ENCODE measurements at places on chromosomes 16 and 17.

- DNase-seq, result no peak
Measured at GRCh38 chr17:67400193-67400592, 23.1 kb downstream of the PITPNC1 start.

DNA sequence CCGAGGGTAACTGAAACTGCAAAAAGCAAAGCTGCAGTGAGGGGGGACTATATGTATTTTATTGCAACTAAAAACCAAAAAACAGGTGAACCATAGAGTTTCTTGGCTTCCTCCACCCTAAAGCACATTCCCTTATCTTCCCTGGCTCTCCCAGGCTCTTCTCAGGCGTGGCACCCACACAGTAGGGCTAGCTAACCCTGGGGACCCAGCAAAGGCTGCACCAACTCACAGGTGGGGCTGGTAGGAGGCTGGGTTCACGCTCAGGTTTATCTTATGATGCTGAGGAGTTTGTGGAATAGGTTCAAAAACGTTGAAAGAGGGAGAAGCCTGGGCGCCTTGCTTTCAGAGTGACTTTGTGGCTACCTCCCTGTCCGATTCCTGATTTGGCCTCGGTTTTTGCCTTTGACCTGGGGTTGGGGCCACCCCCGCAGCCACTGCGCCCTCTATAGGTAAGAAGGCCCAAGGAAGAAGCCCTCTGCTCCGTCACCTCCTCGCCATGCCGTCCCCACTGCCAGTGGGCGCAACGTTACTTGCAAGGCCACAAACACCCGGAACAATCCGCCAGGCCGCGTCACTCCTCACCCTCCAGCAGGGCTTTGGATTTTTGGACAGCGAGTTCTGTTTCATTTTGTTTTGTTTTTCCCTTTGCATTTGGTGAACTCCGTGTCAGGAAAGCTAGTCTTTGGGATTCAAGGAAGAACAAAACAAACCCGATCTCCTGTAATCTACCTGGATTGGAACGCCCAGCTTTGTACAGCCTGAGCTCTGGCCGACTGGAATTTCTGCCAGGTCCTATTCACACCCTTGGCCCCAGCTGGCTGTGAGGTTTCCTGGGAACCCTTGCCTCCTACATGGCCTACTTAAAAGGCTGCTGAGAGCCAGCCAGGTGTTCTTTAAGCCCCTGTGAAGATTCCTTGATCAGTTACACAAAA lies 60.8 kb downstream of the TBC1D16 start:
- DNase-seq, result peak; percentile 71

GRCh38 chr17:29711588-29712385 lies 89.1 kb upstream of the CORO6 start:
- no peak for DNase-seq

- DNase-seq, result no peak
Measured at GRCh38 chr16:80002261-80002660, 401.7 kb upstream of the MAF start.

GRCh38 chr17:75074532-75074931 lies 13.2 kb upstream of the SLC16A5 start:
- DNase-seq, result no peak

GRCh38 chr16:85830821-85831220 lies 31.3 kb downstream of the COX4I1 start:
- DNase-seq, result no peak

DNA sequence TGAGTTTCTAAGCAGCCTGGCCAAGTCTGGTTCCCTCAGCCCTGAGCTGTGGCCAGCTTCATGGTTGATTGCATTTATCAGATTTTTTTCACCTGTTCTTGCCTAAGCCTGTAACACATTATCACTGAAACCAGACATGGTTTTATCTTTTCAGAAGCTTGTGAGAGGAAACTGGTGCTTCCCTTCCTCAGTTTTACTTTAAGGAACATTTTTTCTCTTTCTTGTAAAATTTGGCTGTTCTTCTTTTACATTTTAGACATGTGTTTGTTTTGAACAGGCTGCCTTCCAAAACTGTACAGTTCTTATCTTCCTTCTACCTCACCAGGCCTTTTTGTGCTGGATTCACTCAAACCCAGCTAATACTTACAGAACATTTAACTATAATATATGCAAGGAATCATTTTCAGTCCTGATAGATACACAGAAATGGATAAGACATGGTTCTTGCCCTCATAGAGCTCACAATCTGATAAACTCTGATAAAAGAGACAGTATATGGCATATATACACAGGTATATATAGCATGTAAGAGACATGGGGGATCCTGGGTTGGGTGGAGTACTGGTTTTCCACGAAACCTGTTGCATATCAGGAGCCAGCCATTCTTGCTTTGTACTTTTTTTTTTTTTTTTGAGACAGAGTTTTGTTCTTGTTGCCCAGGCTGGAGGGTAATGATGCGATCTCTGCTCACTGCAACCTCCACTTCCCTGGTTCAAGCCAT lies 44.5 kb downstream of the ZNRF1 start:
- DNase-seq, result no peak

DNA sequence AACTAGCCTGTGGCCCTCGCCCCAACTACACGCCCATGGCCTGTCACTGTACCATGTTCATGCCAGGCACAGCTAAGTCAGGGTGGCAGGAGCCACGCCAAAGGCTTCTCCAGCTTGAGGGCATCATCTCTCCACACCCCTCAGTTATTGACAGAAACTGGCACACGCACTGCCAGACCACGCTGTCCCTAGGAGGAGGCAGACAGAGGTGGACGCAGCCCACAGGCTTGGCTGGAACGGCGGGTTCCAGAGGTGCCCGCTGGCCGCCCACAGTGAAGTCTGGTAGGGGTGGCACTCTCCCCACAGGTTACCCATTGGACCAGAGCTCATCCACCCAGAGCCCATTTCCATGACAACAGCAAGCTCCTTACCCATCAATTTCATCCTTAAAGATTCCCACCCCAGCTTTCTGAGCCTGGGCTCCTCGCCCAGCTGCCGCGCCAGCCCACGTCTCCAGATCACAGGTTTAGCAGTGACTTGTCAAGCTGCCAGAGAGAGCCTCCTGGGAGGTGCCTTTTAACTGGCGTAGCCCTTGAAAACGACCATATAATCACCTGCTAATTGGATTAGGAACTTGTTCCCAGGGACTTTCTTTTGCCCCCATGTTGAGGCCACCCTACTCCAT lies 27.9 kb downstream of the RPRML start:
- no peak for DNase-seq

DNA sequence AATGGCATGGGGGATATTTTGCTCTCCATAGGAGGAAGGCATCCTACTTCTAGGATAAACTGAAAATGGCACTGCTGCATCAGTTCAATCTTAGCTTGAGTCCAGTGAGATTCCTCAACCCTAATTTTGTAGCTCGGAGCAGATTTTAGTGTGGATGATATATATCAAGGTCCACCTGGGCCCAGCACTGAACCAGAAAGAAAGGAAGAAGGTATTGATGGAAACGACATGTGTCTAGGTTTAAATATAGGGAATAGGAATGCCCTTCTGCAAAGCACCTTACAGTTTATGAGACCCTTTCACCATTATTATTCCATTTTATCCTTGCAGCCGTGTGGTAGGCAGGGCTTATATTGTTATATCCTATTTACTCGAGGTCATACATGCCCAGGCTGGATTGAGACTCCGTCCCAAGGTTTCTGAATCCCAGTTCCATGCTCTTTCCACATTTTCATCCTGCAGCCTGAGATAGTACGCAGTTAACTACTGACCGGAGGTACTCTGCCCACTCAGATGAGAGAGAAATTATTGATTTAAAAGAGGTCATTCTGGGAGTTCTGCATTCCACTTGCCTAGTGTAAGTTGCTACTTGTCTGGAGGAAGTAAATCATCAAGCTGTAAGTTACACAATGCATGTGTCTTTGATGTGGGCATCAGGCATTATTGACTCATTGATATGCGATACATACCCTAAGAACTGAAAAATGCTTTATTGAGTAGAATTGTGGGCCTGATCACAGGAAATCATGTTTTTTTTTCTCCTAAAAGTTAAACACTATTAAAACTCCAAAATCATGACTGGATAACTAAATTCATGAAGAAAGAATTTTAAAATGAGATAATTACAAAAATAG lies 10.1 kb downstream of the KRT39 start:
- DNase-seq, result no peak

DNA sequence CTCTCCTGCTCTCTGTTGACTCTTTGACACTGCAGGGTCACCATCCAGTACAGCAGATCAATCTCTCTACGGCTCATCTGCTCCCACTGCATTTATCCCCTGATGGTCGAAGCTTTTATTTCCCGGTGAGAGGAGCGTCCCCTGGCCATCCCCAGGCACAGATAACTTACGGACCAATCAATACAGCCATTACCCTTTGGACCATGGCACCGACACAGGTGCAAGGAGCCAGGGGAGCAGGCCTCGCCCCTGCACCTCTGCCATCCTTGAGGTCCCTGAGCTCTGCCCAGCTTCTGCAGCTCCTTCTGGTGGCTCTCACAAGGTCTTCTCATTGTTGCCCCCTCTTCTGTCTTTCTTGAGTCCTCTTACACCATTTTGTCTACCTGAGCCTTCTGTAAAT lies 115.6 kb downstream of the SDK2 start:
- DNase-seq, result no peak

GRCh38 chr17:18224387-18225120 lies 881 bp upstream of the LLGL1 start:
- DNase-seq, result peak; percentile 80

- DNase-seq, result no peak
Measured at GRCh38 chr17:62797959-62798358, 10.2 kb downstream of the MARCHF10 start.

DNA sequence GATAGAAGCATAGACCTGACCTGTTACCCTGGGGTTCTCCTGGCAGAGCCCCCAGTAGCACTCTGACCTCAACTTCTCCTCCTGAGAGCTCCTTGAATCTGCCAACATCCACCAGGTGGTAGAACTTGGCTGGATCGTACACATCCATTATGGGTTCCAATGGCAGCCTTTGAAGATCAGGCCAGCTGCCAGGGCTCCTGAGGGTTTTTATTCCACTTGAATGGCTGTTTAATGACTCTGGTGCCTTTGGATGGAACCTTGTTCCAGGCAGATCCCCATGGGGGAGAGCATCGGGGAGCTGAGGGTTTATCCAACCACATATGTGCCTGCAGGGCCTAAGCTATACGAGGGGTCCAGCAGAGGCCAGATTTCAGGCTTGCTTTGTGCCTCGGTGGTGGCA lies 47.1 kb upstream of the CLEC19A start:
- DNase-seq, result no peak

GRCh38 chr16:81442220-81442915 lies 2.2 kb upstream of the CMIP start:
- no peak for DNase-seq

GRCh38 chr16:70725912-70726828 lies 40.3 kb upstream of the MTSS2 start:
- DNase-seq, result no peak

- no peak for DNase-seq
Measured at GRCh38 chr17:62931101-62931500, 34.9 kb upstream of the TANC2 start.

DNA sequence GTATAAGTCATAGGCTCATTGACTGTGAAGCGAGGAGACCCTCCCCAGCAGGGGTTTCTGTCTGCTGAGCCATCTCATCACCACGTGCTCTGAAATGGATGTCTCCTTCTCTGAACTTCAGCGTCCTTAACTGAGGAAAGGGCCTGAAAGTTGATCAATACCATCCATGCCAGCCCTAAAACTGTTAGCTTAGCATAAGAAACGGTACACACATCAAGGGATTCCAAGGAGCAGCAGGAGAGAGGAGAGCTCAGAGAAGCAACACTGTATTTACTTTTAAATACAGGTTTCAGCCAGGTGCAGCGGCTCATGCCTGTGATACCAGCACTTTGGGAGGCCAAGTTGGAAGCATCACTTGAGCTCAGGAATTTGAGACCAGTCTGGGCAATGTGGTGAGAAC lies 248.9 kb upstream of the TNRC6C start:
- DNase-seq, result no peak

Measured in iPS-NIHi11 (cell line).